ENCODE measurements at places on chromosomes 13 and 19.

DNA sequence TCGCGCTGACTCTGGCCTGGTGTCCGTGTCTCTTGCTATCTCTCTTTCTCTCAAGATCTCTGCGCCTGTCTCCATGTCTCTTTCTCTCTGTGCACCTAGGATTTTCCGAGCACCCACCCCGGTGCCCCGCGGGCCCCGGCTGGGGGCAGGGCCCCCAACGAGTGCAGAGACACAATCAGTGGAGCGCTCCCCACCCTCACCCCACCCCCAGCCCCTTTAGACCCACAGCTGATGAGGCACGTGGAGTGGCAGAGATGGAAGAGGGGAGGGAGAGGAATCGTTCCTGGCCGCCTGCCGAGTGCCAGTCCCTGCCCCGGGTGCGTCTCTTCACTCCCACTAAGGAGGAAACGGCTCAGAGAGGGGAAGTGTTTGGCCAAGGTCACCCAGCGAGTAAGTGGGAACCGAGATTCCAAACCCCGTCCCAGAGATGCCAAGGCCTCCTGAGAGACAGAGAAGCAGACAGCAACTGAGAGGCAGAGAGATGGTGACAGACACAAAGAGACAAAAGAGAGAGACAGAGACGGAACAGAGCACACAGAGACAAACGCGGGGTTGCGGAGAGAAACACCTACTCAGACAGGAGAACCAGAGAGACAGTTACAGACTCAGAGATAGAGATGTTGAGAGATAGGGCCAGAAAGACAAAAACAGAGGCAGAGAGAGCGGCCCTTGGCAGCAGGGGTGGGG is 626 bp upstream of the BCL3 start:
- peak; percentile 51 for DNase-seq

GRCh38 chr13:33665626-33666175 is 152.2 kb upstream of the RFC3 start:
- DNase-seq = no peak

- DNase-seq = no peak
Measured at GRCh38 chr13:36548129-36548528, 115.8 kb downstream of the CCNA1 start.

DNA sequence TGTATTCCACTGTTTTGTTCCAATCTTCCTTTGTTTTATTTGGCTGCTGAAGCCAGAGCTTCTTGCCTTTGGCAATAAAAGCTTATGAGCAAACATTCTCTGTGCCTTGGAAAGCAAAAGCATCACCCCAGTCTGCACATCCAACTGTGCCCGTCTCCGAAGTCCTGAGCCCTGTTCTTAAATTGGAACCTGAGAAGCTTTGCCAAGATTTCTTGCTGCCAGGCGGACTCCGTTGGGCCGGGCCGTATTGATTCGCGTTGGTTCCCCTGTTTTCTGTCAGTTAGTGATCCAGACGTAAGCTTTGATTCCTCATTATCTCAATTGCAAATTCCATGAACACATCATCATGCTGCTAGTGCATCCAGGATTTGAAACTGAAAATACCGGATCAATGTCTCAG is 793.0 kb downstream of the OLFM4 start:
- no peak for DNase-seq

GRCh38 chr19:55473225-55474012 is 3.0 kb upstream of the ZNF628 start:
- no peak for DNase-seq

- no peak for DNase-seq
Measured at GRCh38 chr13:95485045-95485517, 67.4 kb upstream of the CLDN10 start.

DNA sequence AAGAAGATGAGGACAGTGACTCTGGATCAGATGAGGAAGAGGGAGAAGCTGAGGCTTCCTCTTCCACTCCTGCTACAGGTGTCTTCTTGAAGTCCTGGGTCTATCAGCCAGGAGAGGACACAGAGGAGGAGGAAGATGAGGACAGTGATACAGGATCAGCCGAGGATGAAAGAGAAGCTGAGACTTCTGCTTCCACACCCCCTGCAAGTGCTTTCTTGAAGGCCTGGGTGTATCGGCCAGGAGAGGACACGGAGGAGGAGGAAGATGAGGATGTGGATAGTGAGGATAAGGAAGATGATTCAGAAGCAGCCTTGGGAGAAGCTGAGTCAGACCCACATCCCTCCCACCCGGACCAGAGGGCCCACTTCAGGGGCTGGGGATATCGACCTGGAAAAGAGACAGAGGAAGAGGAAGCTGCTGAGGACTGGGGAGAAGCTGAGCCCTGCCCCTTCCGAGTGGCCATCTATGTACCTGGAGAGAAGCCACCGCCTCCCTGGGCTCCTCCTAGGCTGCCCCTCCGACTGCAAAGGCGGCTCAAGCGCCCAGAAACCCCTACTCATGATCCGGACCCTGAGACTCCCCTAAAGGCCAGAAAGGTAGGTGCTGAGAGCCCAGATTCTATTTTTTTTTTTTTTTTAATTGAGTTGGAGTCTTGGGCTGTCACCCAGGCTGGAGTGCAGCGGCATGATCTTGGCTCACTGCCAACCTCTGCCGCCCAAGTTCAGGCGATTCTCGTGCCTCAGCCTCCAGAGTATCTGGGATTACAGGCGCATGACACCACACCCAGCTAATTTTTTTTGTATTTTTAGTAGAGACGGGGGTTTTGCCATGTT is 2.3 kb downstream of the PPP1R15A start:
- no peak for DNase-seq

- no peak for DNase-seq
Measured at GRCh38 chr19:11504502-11505031, 1.1 kb downstream of the ZNF653 start.

DNA sequence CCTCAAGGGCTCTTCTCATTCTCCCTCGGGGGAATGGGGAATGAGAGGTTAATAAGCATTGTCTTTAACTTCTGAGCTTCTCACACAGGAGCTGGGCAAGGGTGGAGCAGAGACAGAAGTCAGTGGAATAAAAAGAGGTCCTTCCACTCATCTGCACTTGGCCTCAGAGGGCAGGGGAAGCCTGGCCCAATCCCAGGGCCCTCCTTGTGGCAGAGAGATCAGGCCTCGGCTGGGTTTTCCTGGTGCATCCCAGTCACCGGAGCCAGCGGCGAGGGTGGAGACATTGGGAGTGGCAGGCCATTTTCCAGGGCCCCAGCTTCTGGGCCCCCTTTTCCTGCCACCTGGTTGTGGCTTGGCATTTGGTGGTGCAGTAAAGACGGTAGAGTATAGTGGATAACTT is 10.6 kb downstream of the CALM3 start:
- DNase-seq = no peak

DNA sequence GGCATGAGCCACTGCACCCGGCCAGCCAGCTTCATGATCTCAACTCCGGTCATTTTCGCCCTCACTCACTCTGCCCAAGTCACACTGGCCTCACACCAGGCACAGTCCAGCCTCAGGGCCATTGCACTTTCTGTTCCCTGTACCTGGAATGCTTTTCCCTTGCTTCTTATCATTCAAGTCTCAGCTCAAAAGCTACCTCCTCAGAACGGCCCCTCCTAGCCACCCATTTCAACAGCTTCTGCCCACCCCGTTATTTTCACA is 2.5 kb upstream of the TLE2 start:
- no peak for DNase-seq

DNA sequence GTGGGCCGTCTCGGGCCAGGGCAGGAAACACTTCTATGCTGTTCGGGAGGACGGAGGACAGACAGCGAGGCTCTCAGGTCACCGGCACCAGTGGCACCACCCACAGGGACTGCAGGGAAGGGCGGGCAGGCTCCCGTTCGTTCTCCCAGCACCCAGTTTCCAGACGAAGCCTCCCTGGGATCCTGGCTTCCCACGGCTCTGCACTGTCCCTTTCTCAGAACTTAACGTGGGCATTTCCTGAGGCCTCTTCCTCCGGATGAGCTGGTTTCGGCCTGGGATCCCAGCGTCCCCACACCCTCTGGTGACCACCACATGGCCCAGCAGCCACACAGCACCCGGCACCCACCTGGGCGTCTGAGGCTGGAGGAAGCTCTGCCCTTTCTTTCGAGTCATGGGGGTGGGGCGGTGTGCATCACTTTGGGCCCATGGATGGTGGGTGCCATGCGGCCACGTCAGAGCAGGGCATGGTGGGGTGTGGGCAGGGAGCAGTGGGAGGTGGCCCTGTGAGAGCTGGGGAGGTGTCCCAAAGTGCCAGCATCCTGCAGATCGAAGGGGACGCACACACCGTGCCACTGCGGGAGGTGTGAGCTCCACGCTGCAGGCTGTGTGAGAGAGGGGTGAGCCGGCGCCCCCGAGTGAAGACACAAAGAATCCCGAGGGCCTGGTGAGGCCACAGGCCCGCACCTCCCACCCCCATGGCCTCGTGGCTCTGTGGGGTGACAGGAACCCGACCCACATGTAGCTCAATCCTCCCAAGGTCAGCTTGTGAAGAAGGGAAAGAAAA is 38.7 kb upstream of the GRTP1 start:
- no peak for DNase-seq

- no peak for DNase-seq
Measured at GRCh38 chr19:5392486-5392885, 51.9 kb upstream of the PTPRS start.

- no peak for DNase-seq
Measured at GRCh38 chr13:100815476-100816046, 141.0 kb upstream of the TMTC4 start.

GRCh38 chr19:4063369-4064148 is 3.1 kb downstream of the ZBTB7A start:
- DNase-seq = peak; percentile 50

- no peak for DNase-seq
Measured at GRCh38 chr13:76389321-76389720, 496.9 kb downstream of the KCTD12 start.

- DNase-seq = no peak
Measured at GRCh38 chr13:75454497-75454896, 27.5 kb downstream of the TBC1D4 start.

- no peak for DNase-seq
Measured at GRCh38 chr13:94880463-94880862, 168.1 kb upstream of the SOX21 start.

- no peak for DNase-seq
Measured at GRCh38 chr19:17135001-17135853, 59.6 kb downstream of the MYO9B start.

DNA sequence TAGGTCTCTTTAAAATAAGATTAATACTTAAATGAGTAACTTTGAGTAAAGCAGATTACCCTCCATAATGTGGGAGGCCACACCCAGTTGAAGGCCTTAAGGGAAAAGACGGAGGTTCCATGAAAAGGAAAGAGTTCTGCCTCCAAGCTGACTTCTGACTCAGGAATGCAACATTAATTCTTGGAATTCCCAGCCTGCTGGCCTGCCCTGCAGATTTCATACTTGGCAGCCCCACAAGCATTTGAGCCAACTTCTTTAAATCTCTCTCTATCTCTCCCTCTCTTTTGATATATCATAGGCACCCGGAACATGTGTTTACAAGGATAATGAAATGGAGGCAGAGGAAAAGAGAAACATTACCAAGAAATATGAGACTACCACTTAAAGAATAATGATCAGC is 902.3 kb upstream of the MIR17HG start:
- DNase-seq = no peak

DNA sequence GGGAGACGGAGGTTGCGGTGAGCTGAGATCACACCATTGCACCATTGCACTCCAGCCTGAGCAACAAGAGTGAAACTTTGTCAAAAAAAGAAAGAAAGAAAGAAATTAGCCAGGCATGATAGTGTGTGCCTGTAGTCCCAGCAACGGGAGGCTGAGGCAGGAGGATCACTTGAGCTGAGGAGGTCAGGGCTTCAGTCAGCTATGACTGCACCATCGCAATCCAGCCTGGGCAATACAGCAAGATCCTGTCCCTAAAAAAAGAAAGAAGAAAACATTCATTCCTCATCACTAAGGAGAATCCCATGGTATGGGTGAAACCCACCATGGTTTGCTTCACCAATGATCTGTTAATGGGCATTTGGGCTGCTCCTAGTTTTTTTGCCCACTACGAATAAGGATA is 13.0 kb upstream of the AP1M2 start:
- no peak for DNase-seq

DNA sequence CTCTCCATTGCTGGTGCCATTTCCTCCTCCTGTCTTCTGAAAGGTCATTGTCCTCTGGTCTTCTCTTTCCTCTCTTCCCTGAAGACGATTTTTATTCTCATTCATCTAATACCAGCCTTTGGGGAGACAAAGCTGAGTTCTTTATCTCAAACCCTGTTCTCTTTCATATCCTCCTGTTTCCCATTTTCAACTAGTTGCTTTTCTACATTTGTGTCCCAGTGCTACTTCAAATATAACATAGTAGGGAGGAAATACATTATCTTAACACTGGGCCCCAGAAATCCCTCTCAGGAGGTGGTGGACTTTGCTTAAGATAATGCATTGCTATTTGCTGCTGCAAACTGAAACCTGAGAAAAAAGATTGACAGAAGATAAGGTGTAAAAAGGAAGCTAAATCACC is 159.1 kb downstream of the HS6ST3 start:
- DNase-seq = no peak

Measured in RPMI8226 (cell line).